ENCODE measurements at places on chromosomes 6 and 20.

GRCh38 chr20:63114693-63115311, 101.1 kb downstream of the YTHDF1 start:
- no peak for DNase-seq

DNA sequence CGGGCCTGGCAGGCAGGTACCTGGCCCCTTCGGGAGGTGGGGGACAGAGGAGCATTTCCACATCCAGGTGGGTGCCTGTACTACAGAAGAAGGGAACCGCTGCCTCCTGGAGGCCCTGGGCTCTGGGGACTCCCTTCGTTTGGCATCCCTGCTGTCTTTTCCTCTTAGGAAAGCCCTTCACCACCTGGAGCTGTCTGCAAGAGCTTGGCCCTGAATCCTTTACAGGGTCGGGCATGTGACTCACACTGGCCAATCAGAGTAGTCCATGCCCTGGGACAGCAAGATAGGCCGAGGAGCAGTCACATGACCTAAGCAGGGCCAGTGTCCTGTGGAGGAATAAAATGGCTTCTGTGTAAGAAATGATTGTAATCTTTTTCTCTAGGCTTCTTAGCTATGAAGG, 224.9 kb downstream of the ANKRD60 start:
- DNase-seq: no peak

- no peak for DNase-seq
Observed at GRCh38 chr6:79604583-79605037, 26.5 kb upstream of the SH3BGRL2 start.

DNA sequence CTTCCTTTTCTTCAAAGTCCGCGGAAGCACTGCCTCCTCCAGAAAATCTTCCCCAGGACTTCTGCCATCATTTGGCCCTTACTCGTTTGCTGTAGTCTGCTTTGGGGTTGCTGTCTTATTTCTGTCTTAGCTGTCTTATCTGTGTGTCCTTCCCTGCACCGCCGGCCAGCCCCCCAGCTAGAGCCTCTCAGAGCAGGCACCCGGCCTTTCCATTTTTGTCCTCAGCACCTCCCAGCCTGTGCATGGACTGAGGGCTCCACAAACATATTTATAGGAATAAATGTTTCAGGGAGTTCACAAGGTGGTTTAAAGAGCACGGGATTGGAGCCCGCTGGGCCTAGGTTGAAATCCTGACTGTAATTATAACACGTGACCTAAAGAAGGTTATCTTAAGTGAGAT, 8.1 kb downstream of the GLP1R start:
- no peak for DNase-seq

DNA sequence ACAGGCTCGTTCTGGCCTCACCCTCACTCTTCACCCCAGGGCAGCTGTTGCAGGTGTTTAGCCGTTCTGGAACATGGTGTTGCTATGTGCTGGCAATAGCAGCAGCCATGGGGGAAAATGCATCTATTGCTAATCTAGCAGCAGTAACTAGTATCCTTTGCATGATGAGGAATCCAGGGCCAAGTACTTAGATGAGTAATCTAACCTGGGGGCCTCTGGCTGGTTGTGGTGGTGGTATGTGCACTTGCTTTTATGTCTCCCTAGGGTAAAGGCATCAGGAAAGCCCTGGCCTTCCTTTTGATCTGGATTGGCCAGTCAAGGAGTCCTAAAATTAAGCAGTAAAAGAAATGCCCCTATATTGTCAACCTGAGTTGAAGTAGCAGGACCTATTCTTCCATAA, 594.5 kb upstream of the MAP3K7 start:
- no peak for DNase-seq

- DNase-seq: no peak
Observed at GRCh38 chr6:141210901-141211300, 921.8 kb upstream of the GJE1 start.

DNA sequence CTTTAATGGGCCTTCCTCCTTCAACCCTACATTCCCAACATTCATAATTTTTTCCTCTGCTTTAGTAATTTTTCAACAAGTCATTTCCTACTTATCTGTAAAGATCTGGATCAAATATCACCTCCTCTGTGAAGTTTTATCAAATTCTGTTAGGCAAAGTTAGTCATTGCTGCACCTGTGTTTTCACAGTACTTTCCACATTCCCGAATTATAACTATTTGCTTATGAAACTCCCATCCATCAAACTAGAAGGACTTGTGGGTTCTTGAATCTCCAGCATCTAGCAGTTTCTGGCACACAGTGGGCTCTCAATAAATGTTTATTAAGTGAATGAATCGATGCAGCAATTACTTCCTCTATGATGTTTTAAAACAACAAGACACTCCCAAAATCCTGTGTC, 257.6 kb downstream of the HDGFL1 start:
- no peak for DNase-seq

DNA sequence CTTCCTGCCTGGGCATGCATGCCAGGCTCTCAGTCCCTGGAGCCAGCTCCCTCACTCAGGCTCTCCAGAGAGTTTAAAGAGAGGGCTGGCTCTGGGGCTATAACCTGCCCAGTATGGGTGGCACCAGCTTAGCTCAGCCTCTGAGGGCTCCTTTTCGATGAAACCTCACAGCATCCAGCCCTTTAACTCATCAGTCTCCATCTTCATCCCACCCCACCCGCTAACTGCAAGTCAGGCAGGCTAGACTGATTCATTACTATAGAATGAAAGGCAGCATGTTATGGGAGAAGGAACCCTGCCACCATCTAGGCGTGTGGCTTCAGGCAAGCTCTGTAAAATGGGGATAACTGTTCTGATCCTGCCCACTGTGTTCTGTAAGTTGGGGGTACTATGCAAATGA, 53.5 kb downstream of the RAB44 start:
- no peak for DNase-seq

- no peak for DNase-seq
Observed at GRCh38 chr6:87244380-87244779, 78.0 kb upstream of the SMIM8 start.

DNA sequence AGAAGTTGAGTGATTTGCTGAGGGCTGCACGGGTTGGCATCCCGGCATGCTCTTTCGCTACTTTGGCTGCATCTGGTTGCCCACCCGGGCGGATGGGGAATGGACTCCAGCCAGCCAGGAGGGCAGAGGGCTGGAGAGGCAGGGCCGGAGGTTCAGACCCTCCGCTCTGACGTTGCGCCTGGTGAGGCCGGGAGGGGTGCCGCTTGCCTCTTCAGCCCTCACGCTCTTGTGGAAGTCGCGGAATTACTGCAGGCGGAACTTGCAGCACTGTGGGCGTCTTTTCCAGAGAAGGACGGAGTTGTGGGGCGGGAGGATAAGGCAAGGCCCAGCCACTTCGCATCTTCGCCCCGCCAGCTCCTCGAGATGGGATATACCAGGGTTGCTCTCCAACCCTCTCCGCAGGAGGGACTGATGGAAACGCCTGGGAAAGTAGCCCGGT, 656 bp downstream of the RTEL1 start:
- no peak for DNase-seq

GRCh38 chr20:45952861-45953260, 18.4 kb downstream of the PCIF1 start:
- no peak for DNase-seq

DNA sequence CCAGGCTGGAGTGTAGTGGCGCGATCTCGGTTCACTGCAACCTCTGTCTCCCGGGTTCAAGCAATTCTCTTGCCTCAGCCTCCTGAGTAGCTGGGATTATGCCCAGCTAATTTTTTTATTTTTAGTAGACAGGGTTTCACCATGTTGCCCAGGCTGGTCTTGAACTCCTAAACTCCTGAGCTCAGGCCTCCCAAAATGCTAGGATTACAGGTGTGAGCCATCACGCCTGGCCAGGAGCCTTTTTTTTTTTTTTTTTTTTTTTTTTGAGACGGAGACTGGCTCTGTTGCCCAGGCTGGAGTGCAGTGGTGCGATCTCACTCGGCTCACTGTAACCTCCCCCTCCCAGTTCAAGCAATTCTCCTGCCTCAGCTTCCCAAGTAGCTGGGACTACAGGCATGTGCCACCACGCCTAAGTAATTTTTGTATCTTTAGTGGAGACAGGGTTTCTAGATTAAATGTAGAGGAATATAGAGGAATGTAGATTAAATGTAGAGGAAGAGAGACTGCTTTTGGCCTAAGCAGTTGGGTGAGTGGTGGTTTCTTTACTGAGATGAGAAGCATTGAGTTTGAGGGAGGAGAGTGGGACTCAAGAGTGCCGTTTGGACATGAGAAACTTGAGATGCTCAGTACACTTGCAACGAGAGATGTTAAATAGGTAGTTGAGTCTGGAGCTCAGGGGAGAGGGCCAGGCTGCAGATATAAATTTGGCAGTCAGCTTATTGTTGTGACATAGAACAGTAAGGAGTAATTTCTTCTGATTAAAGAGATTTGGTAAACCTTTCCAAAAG, 16.7 kb downstream of the VAPB start:
- no peak for DNase-seq

- no peak for DNase-seq
Observed at GRCh38 chr6:163986313-163986712, 571.8 kb downstream of the QKI start.

DNA sequence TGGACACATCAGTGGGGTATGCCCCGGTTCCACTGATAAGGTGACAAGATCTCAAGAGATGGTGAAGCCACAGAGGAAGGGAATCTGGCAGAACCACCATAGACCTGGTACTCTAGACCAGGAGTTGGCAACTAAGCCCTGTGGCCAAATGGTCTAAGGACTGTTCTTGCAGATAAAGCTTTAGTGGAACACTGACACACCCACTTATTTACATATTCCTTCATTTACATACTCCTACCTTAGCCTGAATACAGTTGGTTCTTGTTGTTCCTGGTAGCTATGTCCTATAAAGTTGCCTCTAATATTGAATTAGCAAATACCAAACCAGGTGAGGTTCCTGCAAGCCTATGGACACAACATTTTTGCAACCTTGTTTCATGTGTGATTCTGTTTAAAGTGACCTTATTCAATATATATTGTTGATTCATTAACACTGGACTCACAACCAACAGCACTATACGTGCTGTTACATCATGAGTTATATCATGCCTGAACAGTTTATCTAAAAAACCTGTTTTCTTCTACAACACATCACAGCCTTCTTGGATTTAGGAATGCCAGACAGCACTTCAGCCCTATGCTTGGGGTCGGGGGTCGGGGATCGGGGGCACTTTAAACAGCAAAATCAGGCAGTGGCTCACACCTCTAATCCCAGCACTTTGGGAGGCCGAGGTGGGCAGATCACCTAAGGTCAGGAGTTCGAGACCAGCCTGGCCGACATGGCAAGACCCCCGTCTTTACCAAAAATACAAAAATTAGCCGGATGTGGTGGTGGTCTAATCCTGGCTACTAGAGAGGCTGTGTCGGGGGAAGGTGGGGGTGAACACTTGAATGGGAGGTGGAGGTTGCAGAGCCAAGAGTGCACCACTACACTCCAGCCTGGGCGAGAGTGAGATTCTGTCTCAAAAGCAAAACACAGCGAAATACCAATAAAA, 2.5 kb downstream of the CCDC167 start:
- no peak for DNase-seq

DNA sequence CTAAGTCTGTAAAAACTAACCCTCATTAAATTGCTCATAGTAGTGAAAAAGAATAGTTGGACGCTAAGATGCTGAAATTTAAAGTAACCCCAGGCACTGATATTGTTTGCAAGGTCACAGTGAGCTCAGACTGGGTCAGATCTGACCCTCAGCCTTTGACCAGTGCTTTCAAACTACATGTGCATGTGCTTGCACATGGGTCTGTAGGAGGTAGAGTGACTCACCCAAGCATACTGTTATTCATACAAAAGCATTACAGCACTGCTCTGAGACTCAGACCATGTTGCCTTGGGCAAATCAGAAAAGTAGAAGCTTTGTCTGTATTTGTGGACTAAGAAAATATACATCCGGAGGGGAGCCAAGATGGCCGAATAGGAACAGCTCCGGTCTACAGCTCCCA, 326.4 kb upstream of the MARCKS start:
- no peak for DNase-seq

- DNase-seq: no peak
Observed at GRCh38 chr6:32234934-32235333, 11.1 kb upstream of the NOTCH4 start.

GRCh38 chr20:2814587-2815051, at the start of gene C20orf141:
C20orf141 (plus strand) TSS chr20:2814987; CDS start chr20:2815185, 198 bp downstream.
- no peak for DNase-seq

GRCh38 chr6:3328145-3328544, 69.4 kb downstream of the PSMG4 start:
- no peak for DNase-seq

Data from GM12891 (cell line).